ENCODE measurements at places on chromosomes 5 and 9.

- DNase-seq: no peak
These were observed 109.2 kb downstream of the RAPGEF6 start for GRCh38 chr5:131525805-131526204.

- DNase-seq: no peak
These were observed 14.7 kb downstream of the MPDZ start for GRCh38 chr9:13264788-13265187.

GRCh38 chr9:85042981-85043647 is 373.6 kb downstream of the NTRK2 start:
- DNase-seq: no peak

DNA sequence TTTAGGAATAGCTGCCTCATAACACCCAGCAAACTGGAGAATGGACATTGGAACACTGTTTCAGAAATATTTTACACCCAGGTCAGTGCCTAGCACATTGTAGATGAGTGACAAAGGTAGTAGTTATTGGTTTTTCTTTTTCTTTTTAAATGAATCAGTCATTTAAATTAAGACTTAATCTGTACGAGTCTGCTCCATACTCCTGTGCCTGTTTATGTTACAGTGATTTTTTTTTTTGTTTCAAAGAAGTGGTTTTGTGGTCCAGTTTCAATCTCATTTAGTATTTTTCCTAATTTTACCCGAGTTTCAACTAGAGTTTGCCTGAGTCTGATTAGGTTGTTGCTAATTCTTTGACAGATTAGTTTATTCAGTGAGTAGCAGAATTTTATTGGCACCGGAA is 16.2 kb downstream of the LMNB1 start:
- no peak for DNase-seq

GRCh38 chr5:34648840-34649158 is 7.3 kb upstream of the RAI14 start:
- DNase-seq: no peak

GRCh38 chr9:105500108-105500766 is 52.4 kb downstream of the FSD1L start:
- no peak for DNase-seq

GRCh38 chr5:116379306-116379705 is 195.3 kb downstream of the SEMA6A start:
- DNase-seq: no peak

- DNase-seq: no peak
These were observed 43.9 kb downstream of the PAM start for GRCh38 chr5:102799017-102799416.

- no peak for DNase-seq
These were observed 37.8 kb upstream of the FUBP3 start for GRCh38 chr9:130541533-130541932.

DNA sequence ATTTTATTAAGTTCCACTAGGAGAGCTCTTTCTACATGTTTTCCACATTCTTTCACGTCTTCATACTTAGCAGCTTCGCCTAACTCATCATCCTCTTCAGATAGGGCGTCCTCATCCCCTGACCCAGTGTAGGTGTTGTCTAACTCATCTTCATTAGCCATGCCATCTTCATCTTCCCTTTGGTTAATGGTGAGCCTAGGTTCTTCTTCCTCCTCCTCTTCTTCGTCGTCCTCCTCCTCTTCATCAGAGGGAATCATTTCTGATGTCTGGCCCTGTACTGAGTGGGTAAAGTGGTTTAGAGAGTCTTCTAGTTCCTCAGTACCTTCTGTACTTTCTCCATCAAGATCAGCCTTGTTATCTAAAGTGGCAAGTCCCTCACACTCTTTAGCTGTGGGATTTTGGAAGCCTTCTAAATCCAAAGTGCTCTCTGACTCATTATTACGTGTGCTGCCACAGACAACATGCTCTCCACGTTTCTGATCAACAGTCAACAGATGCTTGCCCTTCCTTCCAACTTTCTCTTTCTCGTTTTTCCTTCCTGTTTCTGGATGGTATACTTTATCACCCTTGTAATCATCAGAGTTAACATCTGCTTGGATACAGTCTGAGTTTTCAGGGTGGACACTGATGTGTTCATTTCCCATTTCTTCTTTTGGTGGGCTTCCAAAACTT is 31.1 kb downstream of the TUT7 start:
- no peak for DNase-seq

GRCh38 chr5:1167361-1167727 is 34.1 kb upstream of the SLC6A19 start:
- no peak for DNase-seq

DNA sequence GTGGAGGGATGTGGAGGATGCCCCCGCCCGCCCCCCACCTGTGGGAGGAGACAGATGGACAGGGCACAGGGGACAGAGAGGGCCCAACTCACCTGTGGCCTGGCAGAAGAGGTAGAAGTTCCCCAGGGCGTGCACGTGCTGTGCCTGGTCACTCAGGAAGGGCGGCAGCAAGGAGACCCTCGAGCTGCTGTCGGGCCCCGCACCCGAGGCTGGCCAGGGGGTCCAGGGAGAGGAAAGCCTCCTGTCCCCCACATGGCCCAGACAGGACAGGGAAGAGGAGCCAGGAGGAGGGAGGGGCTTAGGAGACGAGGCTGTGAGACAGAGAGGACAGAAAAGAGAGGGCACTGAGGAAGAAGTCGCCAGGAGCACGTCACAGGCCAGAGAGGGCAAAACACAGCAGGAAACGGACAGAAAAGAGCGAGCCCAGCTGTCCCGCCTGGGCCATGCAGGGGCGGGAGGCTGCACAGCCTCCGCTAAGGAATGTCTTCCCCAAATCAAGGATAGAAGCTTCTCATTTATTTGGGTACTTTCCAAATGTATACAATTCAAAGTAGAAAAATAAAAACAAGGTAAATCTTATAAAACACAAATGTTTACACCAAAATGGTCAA is 58.5 kb downstream of the SECISBP2 start:
- DNase-seq: no peak

DNA sequence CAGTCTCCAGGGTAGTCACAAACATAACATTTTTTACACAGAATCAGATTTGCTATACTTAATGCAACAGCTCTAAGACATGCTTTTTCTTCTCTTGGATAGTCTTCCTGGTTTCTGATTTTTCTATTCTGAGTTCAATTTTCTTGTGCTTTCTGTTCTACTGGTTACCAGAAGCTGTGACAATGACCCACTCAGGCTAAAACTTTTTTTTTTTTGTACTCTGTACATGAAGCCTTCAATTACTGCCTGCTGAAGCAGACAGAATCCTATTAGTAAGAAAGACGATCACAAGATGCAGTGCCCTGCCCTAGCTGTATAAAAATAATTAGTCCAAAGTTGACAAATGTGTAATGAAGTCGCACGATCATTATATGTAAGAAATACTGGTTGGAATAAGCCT is 231.1 kb upstream of the TBCA start:
- DNase-seq: no peak

GRCh38 chr9:79664375-79664831 is 92.6 kb downstream of the TLE4 start:
- DNase-seq: no peak

- DNase-seq: no peak
These were observed 127.3 kb upstream of the TUT7 start for GRCh38 chr9:86481466-86481865.

DNA sequence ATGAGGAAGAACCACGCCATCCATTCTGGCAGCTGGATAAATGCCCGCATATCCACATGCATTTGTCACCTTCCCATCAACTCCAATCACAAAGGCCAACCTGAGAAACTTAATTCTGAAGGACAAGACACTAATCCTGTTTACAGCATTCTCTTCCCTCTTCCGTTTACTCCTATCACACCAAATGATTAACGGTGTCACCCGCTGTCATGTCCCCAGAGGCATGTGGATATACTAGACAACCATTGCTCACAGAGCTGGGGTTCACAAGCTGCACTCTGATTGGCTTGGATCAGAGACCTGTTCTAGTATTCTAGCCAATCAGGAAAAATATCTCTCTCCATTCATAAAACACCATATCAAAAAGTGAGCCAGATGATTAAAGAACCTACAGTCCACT is 3.6 kb downstream of the MACROH2A1 start:
- no peak for DNase-seq

- DNase-seq: no peak
These were observed 135.2 kb downstream of the GNA14 start for GRCh38 chr9:77512876-77513275.

GRCh38 chr9:1604942-1605560 is 410.1 kb upstream of the SMARCA2 start:
- DNase-seq: peak; percentile 15

DNA sequence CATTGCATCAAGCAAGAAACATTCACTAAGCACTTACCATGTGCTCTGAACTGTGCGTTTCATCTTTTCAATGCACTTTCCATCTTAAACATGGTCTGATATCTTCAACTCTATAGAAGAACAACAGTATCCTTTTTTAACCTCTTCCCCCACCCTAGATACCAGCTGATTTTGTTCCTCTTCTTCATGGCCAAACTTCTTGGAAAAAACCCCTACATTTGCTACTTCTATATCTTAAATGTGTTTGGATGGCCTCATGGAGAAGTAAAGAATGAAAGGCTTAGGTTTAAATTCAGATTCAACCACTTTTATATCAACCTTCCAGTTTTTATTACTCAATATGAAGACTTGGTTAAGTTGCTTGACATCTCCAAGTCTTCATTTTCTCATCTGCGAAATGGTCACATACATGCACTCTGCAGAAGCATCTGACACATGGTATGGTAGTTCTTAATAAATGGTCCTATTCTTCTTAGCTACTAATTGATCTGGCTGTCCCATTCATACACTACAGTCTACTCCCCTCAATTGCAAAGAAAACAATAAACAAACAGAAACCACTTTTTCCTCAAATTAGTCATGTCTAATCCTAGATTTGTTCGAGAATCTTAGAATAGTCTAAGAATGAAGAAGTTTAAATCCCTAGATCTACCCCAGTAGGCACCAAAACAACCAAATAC is 59.4 kb downstream of the FYB1 start:
- DNase-seq: no peak

DNA sequence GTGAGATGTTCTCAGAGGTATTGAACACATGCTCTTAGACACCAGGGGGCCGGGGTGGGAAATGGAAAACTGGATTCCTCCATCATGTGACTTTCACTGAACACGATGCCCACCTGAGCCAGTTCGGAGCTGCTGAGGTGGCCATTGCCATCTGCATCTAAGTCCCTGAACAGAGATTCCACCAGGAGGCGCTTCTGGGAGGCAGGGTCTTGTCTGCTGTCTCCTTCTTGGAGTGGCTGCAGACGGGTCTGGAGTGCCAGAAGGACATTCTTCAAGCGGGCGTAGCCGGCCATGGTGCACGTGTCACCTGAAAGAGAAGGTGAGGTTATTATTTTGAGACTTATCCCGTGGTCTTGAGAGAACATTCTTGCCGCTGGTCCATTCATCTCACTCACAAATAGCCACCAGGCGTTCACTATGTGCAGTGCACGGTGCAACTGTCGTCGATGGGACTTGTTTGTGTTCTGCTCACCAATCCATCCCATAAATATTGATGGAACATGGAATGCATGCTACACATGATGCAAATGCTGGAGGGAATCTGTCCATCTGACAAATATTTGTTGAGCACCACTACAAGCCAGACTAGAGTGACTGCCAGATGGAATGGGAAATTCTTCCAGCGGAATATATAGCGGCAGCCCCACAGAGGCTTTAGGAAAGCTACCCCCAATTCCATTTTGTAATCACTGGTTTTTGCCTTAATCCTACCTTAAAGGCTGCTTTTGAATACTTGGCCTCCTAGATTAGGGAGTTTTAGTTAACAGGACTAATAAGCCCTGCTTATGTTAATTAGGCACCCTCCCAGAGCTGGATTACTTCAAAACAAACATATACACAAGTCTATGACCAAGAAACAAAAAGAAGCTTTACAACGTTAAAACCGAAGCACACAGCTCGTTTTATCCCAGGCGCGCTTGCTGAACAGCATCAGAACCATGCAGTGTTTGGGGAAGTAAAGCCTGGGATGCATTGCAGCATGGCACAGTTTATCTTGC is 264.8 kb downstream of the HSPA4 start:
- no peak for DNase-seq

DNA sequence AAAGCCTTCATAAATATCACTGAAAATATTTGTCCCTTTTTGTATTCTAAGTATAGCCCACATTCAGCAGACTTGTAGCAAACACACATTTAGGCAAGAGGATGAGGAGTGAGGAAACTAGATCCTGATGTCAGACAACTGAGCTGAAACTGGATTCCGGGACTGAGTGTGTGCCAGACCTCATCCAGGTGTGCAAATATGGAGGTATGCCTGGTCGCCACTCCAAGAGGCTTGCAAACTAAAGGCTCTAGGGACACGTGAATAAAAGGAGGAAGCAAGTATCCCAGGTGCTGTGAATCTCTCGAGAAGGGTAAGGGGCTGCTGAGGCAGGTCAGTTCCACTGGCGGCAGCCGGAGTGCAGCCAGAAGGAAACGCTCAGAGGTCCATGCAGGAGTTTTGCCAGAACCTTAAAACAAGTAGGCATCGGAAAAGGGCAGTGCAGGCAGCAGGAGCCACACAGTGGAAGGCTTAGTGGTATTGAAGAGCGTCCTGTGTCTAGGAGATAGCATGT is 77.4 kb upstream of the ALDH1B1 start:
- DNase-seq: no peak

DNA sequence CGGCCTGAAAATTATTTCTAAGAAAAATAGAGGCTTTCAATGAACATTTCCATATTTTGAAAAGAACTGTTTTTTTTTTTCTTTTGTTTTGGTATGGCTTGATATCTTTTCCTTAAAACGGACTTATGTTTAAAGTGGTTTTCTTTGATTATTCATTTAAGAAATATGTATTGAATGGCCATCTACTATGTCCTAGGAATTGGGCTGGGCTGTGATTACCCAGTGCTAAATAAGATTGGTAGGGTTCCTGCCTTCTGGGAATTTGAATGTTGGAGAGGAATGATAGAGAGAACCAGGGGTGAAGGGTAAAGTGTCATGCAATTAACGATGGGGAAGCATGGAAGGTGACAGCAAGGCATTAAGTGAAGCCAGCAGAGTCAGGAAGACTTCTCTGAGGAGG is 33.2 kb downstream of the TNFSF8 start:
- no peak for DNase-seq

DNA sequence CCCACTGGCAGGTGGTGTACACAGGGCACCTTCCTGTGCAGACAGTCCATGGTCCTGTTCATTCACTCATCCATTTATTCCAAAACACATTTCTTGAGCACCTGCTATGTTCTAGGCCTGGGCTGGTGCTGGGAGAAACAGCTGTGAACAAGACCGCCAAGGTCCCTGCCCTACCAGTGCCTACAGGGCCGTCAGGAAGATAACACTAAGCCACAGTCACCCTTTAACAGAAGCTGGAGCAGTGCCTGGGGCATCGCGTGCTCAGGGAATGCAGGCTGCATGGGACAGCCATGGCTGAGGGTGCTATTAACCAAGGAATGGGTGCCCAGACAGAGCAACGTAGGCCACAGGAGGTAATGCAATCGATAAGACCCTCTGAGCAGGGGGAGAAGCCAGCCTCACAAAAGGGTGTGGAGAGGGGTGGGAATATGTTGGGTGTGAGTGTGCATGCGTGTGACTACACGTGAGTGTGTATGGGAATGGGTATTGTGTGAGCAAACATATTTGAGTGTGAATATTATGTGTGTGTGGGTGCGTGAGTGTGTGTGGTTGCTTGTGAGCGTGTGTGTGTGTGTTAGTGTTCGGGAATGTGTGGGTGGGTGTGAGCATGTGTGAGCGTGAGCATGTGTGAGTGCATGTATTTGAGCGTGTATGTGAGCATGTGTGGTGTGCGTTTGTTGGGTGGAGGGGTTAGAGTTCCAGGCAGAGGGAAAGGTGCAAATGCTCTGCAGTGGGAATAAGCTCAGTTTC is 19.1 kb downstream of the DUSP1 start:
- DNase-seq: no peak

- peak; percentile 5 for DNase-seq
These were observed 54.6 kb downstream of the AHRR start for GRCh38 chr5:375921-376798.

GRCh38 chr5:110088676-110089436 is 399.1 kb downstream of the MAN2A1 start:
- no peak for DNase-seq
